D721Med (cell line): ENCODE measurements at places on chromosomes 2 and 18.

- DNase-seq = no peak
These were observed 411 bp downstream of the NARS1 start for GRCh38 chr18:57621246-57621604.

DNA sequence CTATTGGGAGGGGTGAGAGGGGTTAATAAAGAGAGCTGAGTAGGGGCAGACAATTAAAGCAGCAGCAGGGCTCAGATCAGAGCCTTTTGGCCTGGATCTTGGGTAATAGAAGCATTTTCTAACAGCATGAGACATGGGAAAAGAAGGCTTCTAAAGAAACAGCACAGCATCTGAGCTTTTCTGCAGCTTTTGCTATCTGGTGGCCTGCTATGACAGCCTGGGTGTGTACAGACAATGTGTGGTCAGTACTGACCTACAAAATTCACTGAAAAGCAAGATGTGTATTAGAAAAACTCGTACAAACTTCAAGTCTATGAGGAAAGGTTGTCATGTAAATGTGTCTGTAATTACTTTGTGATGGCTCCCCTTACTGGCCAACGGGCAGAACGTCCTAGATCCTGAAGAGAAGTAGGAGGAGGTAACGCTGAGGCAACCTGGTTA, 95.6 kb downstream of the GALNT3 start:
- no peak for DNase-seq

DNA sequence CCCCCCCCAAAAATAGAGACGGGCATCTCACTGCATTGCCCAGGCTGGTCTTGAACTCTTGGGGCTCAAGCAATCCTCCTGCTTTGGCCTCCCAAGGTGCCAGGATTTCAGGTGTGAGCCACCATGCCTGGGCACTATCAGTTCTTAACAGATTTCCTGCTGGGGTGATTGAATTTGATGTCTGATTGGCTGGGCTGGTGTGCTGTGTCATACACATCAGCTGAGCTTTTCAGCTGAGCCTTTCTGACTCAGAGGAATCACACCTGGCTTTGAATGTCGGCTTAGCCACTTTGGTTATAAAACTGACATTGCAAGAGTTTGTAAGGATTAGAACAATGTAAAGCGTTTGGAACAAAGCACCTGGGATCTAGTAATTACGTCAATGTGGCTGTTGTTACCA, 18.9 kb downstream of the NCAPH start:
- DNase-seq = no peak

GRCh38 chr2:26412091-26412673, 10.5 kb downstream of the DRC1 start:
- DNase-seq = no peak

DNA sequence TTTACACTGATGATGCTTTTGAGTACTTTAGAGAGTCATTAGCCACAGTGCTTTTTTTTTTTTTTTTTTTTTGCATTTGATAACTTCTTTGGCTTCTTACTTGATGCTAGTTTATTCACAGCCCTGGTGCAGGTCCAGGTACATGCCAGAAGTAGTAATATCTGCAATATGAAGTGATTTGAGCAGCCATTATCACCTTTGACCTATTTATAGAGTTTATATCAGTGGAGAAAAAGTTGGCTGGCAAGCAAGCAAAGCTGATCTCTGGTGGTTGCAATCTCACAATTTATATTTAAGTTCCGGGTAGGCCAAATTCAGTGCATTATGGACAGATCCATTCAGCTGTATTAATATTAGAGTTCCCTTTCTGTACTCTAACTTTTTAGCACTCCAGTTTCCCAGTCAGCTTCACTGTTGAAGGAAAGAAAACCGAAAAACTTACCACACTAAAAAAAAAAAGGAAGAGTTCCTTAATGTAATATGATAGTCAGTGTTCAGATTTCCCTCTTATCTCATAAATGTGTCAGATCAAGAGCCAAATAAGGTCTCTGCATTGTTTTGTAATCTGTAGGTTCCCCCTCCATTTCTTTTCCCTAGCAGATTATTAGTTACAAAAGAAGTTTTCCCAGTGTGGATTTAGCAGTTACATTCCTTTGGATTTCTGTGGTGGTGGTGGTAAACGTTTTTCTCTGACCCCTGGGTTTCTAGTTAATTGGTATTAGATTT, 78.6 kb downstream of the HAUS1 start:
- DNase-seq = no peak

DNA sequence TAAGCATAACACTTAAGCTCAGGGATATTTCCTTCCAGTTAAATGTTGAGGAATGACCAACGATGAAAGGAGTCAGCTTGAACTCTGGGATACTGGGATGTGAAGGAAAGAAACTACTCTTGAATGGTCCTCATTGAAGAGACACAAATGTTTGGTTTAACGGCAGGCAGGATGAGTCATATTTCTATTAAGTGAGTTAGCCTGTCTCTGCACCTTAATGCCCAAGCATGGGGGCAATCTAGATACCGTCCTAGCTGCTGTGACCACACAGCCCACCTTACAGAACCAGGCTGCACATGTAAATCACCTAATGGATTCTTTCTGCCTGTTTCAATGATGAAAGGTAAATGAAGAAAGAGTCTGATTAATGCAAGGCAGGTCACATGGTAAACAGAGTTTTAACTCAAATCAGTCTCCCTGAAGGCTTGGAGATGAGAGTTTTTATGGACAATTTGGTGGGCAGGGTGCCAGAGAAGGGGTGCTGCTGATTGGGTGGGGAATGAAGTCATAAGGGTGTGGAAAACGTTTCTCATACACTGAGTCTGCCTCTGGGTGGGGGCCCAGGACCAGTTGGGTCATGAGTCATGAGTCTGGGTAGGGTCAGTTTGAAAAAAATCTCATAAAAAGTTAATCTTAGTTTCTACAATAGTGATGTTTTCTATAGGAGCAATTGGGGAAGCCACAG, 144.6 kb upstream of the MMADHC start:
- DNase-seq = no peak

- no peak for DNase-seq
These were observed 566 bp upstream of the CMPK2 start for GRCh38 chr2:6866275-6866671.

GRCh38 chr2:25337891-25338290, 3.8 kb downstream of the DNMT3A start:
- DNase-seq = no peak

GRCh38 chr2:203928849-203929248, 7.7 kb upstream of the ICOS start:
- DNase-seq = no peak

- no peak for DNase-seq
These were observed 420.6 kb downstream of the CMPK2 start for GRCh38 chr2:6445156-6445555.

- DNase-seq = no peak
These were observed 194.5 kb downstream of the TNS1 start for GRCh38 chr2:217808326-217808725.

GRCh38 chr2:15808204-15808910, 132.0 kb upstream of the MYCN start:
- no peak for DNase-seq

GRCh38 chr2:102424754-102425153, 1.8 kb downstream of the IL18RAP start:
- DNase-seq = no peak

DNA sequence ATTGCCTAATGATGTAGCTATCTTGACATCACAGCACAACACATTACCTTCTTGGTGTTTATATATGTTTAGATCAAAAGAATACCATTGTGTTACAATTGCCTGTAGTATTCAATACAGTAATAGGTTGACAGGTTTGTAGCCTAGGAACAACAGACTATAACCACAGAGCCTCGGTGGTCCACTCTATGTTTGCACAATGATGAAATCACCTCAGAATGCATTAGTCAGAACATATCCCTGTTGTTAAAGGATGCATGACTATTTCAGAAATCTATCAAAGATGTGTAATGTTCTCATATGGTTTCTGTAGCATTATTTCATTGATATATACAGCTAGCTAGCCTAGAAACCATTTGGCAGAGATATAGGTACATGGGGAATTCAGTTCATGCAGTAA, 8.9 kb downstream of the METTL5 start:
- DNase-seq = no peak

- no peak for DNase-seq
These were observed 29.5 kb upstream of the SAP130 start for GRCh38 chr2:128057334-128057733.

GRCh38 chr2:127161176-127162136, 54.5 kb upstream of the BIN1 start:
- DNase-seq = no peak

- DNase-seq = no peak
These were observed 41.9 kb downstream of the SPTBN1 start for GRCh38 chr2:54497763-54498680.
